ENCODE measurements at places on chromosomes 1 and 21.

- no peak for DNase-seq
These were observed 182.6 kb upstream of the KCNK2 start for GRCh38 chr1:214899908-214900460.

- DNase-seq: no peak
These were observed 104.1 kb downstream of the SYF2 start for GRCh38 chr1:25128121-25128621.

- DNase-seq: no peak
These were observed 104.8 kb upstream of the COG2 start for GRCh38 chr1:230537456-230537855.

- DNase-seq: no peak
These were observed 87.3 kb downstream of the BACH1 start for GRCh38 chr21:29385934-29386520.

- DNase-seq: no peak
These were observed 1156.5 kb downstream of the NCAM2 start for GRCh38 chr21:22154579-22155274.

DNA sequence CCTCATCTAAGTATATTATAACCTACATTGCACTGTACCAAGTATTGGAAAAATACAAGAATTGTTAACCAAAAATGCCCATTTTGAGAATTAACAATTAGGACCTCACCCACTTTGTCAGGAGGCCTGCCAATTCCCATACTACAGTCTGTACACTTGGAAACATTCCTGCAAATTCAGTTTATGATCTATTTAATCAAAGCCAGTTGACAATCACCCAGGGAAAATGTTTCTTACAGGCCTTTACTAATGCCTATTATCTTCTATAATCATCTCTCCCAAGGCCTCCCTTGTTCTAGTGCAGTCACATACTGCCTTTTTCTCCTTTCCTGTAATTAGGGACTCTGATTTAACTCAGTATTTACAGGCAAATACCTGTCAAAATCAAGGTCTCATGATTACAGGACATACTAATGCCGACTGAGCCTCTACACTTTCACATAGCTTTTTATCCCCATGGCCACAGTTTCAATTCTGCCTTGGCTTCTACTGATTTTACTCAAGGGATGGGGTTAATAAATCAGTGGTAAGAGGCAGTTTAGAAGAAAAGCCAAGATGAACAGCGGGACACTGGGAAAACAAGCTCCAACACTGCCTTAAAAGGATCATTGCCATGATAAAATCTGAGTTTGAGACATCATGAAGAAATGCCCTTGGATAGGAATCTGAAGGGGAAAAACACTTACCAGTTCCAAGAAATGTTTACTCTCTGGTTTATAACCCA, 338.7 kb downstream of the VAV3 start:
- DNase-seq: no peak

DNA sequence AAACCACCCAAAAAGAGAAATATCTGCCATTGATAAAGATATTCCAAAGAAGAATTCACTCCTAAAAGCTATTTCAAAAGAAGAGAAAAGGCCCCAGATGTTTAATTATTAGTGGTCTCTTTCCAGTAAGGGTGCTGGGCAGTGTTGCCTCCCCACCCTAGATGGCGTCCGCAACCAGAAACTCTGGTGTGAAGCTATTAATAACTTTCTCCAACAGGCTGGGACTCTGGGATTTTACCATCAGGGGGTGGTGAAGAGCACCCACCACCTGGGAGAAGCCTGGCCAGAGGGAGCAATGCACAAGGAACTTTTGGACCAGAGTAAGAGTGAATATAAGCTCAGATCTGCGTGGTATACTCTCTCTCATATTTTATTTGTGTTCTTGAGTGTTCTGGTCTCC, 115.4 kb upstream of the TIAM1 start:
- no peak for DNase-seq

- no peak for DNase-seq
These were observed 36.3 kb downstream of the TCP10L start for GRCh38 chr21:32548978-32549377.

DNA sequence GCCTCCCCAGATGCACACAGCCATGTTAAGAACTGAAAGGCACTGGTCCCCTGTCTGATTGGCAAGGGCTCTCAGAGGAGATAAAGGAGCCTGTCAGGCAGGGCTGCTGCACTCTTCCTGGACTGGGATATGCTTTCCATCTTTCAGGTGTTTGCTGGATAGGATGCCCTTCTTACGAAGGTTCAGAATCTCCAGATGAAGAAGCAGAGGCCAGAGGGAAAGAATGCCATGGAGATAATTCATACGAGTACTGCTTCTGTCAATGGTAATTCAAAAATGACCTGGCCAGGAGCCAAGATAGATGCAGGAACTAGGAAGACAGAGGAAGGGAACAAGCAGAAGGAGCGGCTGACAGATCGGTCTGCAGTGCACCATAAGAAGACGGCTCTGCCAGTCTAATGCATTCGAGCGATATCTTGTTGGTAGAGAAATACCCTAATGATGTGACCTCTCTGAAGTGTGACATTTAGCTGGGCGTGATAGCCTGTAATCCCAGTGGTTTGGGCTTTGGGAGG, 16.6 kb upstream of the ATP2B4 start:
- no peak for DNase-seq

GRCh38 chr1:94579876-94580294, 38.3 kb upstream of the F3 start:
- no peak for DNase-seq

DNA sequence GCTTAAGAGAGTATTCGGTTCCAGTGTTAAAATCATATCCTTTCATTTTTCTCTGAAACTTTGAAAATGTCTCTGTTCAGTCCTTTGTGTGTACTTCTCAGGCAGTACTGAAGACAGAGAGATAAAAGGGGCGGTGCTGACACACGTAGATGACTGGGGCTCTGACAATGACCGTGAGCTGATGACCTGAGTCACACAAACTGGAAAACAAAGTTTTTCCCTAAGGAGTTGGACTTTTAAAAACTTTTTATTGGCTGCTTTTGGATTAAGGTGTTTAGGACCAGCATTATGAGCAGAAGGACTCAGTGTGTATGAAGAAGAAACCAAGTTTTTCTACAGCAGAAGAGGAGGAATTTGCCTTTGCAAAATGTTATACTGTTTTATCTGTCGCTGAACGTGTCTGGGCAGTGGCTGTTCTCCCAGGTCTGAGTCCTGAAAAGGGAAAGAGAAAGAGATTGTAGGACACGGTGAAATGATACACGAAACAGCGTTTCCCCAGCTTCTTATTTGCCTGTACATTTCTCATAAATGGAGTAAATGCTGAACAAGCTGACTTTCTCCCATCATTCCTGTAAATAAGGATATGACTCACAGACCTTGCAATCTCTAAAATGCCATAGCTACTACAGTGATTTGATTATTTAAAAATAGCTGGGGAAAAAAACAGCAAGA, 51.5 kb downstream of the MAP3K7CL start:
- DNase-seq: no peak

- DNase-seq: no peak
These were observed 3.0 kb downstream of the TNFRSF4 start for GRCh38 chr1:1210726-1211540.

GRCh38 chr1:216690603-216691002, 32.6 kb downstream of the ESRRG start:
- DNase-seq: no peak

- DNase-seq: no peak
These were observed 136.1 kb downstream of the RWDD3 start for GRCh38 chr1:95369985-95370690.

- DNase-seq: no peak
These were observed 376.5 kb upstream of the DAB1 start for GRCh38 chr1:57800376-57800775.

DNA sequence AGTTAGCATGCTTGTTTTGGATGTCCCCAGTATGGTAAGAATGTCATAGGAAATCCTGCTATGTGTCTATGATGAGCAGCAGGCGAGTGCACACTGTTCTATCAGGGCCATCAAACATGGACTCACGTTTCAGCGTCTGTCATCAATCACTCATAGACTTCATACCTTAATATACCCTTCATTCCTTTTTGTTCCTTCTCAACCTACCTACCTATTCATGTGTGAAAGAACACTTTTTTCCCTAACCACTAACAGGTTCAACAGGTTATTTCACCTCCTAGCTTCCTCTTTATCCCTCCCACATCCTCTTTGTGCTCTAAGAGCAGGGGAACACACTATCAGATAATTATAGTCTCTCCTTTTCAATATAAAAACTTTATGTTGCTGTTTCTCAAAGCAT, 300.6 kb downstream of the TM2D1 start:
- no peak for DNase-seq

DNA sequence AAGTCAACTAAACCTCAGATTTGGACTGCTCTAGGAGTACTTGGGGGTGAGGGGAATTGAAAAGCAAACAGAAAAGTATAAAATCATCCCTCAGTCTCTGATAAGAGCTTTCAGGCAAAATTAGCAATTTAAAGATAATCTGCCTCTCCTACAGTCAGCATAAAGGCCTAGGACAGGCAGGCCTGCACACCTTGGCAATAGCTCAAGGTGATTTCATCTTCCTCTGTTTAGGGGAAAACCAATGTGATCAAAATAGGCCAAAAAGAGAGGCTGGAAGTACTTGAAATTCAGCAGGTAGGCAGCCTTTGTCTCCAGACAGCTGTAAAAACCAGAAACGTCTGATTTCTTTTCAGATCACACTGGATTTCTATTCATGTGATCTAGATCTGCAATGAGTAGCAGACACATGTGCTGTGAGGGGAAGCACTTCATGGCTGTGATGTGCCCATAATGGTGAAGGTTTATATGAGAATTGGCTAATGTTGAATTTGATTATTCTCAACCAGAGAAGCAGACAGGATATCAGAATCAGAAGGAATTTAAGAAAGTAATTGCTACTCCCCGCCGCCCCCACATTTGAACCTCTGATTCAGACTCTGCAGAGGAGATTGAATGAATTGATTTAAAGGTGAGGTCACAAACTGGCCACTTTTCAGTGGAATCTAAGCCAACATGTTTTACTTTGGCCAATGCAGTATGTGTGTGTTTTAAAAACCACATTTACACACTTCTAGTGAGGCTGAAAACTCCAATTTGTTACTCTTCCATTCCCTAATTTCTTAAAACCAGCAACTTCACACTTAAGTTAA, 45.8 kb upstream of the DNASE2B start:
- DNase-seq: no peak

GRCh38 chr1:7039590-7040220, 254.5 kb downstream of the CAMTA1 start:
- no peak for DNase-seq

GRCh38 chr1:101291562-101292380, 55.0 kb downstream of the S1PR1 start:
- DNase-seq: no peak

DNA sequence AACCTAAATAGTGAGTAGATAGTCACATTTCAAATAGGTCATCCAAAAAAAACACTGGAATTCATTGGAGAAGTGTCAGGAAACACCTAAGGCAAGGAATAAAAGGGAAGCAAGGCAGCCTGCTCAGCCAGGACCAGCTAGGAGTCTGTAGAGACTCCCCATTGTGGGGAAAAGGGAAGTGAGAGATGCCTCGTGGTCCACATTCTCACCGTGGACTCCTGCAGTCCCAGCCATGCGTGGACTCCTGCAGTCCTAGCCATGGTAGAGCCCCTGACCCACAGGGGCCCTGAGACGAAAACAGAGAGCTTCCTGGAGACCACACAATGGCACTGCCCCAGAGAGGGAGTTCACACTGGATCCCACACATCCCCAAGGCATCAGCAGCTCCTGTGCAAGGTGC, 97.5 kb downstream of the LRIG2 start:
- DNase-seq: no peak

DNA sequence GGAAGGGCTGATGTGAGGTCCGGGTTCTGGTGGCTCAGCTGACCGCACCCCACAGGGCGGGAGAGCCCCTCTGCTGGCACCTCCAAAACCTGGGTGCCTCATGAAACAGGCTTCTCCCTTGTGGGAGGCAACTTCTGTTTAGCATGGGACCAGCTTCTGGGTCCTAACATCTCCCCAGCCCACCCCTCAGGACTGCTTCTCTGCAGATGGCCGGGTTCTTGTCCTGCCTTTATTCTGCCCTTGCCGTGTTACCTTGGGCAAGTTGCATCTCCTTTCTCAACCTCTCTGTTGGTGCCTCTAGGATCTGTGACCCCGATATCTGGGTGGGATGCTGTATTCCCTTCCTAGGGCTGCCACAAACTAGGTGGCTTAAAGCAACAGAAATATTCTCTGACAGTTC, 15.0 kb upstream of the TTC22 start:
- DNase-seq: no peak

- no peak for DNase-seq
These were observed 56.0 kb upstream of the EDARADD start for GRCh38 chr1:236338096-236338495.

DNA sequence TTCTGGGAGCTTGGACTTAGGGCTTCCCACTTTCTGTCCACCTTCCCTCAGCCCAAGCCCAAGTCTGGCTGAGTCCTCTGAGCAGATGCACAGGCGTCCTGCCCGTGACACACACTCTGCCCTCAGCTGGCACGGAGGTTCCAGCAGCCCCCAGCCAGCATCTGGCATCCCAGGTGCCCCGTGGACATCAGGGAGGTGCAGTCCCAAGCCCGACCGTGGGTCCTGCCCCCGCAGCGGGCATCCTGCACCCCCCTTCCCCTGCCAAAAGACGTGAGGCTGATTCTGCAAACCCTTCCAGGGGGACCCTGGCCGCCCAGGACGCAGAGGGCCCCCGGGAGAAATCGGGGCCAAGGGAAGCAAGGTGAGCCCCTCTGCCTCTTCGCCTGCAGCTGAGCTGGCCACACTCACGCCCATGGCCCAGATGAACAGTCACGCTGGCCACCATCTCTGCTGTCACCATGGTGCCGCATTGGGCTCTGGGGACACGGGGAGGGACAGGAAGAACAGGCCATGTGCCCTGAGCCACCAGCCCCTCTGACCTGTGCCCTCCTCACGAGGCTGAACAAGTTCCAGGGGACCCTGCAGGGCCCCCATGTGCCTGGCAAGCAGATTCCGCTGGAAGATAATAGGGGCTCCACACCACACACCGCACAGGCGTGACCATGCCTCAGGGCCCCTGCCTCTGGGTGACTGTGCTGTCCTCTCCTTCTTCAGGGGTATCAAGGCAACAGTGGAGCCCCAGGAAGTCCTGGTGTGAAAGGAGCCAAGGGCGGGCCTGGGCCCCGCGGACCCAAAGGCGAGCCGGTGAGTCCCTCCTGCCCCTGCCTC, 20.6 kb downstream of the COL6A2 start:
- no peak for DNase-seq

GRCh38 chr1:181173761-181174447, 85.4 kb downstream of the IER5 start:
- DNase-seq: no peak

DNA sequence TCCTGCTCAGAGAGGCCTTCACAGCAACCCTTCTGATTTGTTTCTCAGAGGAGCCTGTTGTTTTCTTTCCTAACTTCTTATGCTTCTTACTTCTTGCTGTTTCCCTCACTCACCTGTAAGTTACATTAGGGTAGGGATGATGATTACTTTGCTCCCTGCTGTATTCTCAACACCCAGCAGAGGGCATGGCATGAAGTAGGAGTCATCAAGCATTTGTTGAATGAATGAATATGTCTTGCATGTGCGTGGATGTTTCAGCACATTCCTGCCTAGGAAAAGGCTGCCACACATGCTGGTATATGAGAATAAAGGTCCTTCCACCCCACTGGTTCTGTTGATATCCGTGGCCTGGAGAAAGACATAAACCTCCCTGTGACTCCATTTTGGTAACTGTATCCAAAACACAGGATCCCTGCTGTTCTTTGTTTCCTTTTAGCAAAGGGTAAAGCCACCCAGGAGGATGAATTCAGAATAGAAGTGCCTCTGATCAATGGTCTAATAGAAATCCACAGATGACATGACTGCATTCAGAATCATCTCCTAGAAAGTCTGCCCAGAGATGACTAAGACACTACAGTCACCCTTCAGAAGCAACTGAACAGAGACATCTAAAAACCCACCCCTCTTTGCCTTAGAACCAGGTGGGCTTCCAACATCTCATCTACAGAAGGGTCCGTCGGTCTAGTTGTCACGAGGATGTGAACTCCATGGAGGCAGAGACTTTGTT, 168.8 kb downstream of the ZSCAN20 start:
- DNase-seq: no peak

Measured in CD4-positive, alpha-beta T cell treated with Interleukin-2 at 100 ng/mL for 4 hours (primary cell).